Heart right ventricle (tissue), 16 donors: ENCODE measurements at places on chromosomes 1 and 21. TPM values are rescaled to one million over a fixed set of nuclear protein-coding genes. Genes with fewer than 3 reads are reported as not detected.

CFHR1 gene
- not detected for total RNA-seq

MAP3K7CL gene
- total RNA-seq: 11.5 TPM

MED8 gene
- total RNA-seq: 22.5 TPM

SLC44A5 gene
- 1.6 TPM for total RNA-seq

DNA sequence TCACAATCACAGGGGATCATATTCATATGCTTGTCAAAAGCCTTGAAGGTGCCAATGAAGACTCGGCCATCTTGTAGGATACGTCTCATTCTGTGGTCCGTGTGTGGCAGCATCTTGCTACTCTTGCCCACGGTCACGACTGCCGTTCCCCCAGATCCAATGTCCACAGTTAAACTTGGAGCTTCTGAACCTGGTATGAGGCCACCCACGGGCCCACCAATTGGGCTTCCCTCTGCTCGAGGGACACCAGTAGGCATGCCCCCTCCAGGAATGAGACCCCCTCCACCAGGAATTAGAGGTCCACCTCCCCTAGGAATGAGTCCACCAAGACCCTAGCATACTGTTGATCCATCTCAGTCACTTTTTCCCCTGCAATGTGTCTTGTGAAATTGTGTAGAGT, 39.6 kb downstream of the MORN1 start:
- H3K27ac ChIP-seq: no peak overlapping the region
- DNase-seq: peak; percentile 0
- no peaks in the 10 kb centered on the region for H3K36me3 ChIP-seq
- H3K4me1 ChIP-seq: no peaks in the 10 kb centered on the region

DNA sequence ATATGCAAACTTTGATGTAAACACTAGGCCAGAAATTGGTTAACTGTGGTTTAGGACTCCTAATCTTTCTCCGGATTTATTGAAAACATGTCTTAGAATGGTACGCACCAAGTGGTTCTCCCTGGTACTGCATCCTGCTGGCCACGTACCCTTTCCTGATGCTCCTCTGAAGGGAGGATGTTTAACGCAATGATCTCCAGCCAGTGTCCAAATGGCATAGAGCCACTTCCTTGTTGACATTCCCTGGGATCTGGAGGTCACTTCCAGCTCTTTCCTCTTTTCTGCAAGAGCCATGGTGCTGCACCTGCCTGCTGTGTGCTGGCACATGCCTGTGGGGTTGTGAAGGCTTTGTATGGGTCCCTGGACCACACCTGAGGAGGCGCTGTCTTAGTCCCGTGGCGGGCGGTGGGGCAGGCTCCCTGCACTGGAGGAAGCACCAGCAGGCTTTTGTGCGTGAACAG, 53.9 kb downstream of the GALNT2 start:
- H3K4me1 ChIP-seq: peaks cover 56% of the 10 kb centered on the region
- H3K27ac ChIP-seq: no peak overlapping the region
- DNase-seq: no peak
- no peaks in the 10 kb centered on the region for H3K36me3 ChIP-seq

- no peaks in the 10 kb centered on the region for H3K36me3 ChIP-seq
- no peaks in the 10 kb centered on the region for H3K4me1 ChIP-seq
These were observed 34.2 kb downstream of the PKP1 start for GRCh38 chr1:201317551-201317950.

- no peak for DNase-seq
- no peak overlapping the region for H3K27ac ChIP-seq
- H3K4me1 ChIP-seq: no peaks in the 10 kb centered on the region
- no peak overlapping the region for H3K4me3 ChIP-seq
These were observed 97.9 kb downstream of the USH2A start for GRCh38 chr1:216325336-216325735.

DNA sequence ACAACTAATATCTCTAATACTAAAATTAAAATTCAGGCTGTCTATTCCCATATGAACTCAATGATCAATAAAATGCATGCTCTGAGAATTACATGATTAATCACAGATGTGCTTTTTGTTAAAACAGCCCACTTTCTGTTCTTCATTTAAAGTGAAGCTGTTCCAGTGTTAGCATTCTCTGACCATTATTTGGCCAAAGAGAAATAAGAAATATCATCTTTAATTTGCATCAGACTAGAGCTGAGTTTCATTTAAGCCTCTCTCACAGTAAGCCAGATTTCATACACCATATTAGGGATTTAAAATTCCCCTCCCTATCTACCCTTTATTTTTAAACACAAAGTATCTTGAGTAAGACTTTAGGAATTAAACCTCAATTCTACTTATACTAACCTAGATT, 261.6 kb downstream of the TPR start:
- H3K4me3 ChIP-seq: no peak overlapping the region
- no peak for DNase-seq
- H3K36me3 ChIP-seq: peaks cover 78% of the 10 kb centered on the region
- no peaks in the 10 kb centered on the region for H3K4me1 ChIP-seq
